H7 (cell line): ENCODE measurements at places on chromosomes 3 and 15. TPM values are rescaled to one million over a fixed set of nuclear protein-coding genes. Genes with fewer than 3 reads are reported as not detected.
A peak's percentile ranks its signal among the peaks of the same experiment; 100 is the strongest.

DNA sequence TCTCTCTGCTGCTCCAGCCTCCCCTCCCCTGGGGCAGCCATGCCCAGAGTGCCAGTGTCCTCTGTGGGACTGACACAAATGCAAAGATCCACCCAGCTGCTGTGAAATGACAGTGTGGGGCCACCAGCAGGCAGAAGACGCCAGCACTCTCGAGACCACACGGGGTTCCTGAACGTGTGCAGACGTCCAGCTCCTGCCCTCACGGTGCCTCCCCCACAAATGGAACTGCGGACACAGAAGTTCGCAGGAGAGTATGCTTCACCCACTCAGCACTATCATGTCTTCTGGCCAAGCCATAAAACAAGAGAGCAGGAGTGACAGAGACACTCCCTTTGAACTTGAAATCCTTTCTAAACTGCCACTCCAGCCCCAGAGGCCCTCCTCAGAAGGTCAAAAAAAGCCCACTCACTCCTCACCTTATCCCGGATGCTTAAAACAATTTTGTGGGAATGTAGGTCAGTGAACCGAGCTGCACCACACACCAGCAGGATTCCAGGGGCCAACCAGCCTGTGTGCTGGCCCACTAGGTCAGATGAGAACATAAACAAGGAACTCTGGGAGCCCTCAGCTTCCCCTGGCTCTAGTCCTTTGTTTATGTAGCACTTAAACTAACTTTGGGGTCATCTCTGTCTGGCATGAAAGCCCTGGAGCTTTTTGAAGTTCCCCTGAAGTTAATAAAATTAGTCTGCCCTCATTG is 112.6 kb downstream of the DNAJB8 start:
- no peak for DNase-seq

Gene GOLGA6L9
- 2.5 and 4.0 TPM in 2 replicates for total RNA-seq

GRCh38 chr15:90142216-90143165 is 40.2 kb upstream of the IDH2 start:
- DNase-seq: no peak

GRCh38 chr15:60215225-60215963 is 182.4 kb downstream of the ANXA2 start:
- peak; percentile 3 for DNase-seq

Gene CLDN16
- 0.96 and 1.6 TPM in 2 replicates for total RNA-seq

Gene SNTN
- total RNA-seq: not detected in 2 replicates

- DNase-seq: no peak
These were observed 62.5 kb upstream of the EPHB3 start for GRCh38 chr3:184498986-184499606.

DNA sequence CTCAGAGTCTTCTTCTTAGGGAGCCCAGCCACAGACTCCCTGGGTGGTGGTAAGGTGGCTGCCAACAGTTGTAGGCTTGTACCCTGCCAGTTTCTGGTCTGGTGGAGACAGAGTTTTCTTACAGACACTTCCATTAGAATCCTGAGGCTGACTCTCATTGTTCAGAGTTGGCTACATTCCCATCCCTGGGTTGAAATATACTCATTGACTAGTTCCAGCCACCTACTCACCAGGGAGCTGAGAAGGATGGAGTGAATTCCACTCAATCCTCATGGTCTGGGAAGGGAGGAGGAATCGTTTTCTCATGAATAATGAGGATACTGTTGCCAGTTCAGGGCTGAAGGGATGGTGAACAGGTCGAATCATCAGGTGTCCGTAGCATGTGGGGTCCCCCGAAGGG is 226.5 kb upstream of the PROK2 start:
- no peak for DNase-seq

- no peak for DNase-seq
These were observed 7.2 kb downstream of the TNFAIP8L3 start for GRCh38 chr15:51087513-51087912.
